ENCODE measurements at places on chromosomes 2 and 18. TPM values are rescaled to one million over a fixed set of nuclear protein-coding genes. Genes with fewer than 3 reads are reported as not detected.

The CCDC141 gene
- 4.2 TPM for total RNA-seq

GRCh38 chr2:3432067-3432466 is 52.6 kb downstream of the TRAPPC12 start:
- no peak overlapping the region for H3K4me3 ChIP-seq
- peaks cover 19% of the 10 kb centered on the region for H3K36me3 ChIP-seq

- no peak overlapping the region for H3K4me3 ChIP-seq
- no peaks in the 10 kb centered on the region for H3K36me3 ChIP-seq
- H3K27ac ChIP-seq, result no peak overlapping the region
- H3K4me1 ChIP-seq, result no peaks in the 10 kb centered on the region
These were observed 476.1 kb upstream of the SOX11 start for GRCh38 chr2:5215989-5216607.

GRCh38 chr18:50649821-50650220 is 89.9 kb downstream of the MAPK4 start:
- no peak overlapping the region for H3K27ac ChIP-seq
- DNase-seq, result no peak
- no peak overlapping the region for H3K4me3 ChIP-seq
- H3K27me3 ChIP-seq, result no peaks in the 10 kb centered on the region

DNA sequence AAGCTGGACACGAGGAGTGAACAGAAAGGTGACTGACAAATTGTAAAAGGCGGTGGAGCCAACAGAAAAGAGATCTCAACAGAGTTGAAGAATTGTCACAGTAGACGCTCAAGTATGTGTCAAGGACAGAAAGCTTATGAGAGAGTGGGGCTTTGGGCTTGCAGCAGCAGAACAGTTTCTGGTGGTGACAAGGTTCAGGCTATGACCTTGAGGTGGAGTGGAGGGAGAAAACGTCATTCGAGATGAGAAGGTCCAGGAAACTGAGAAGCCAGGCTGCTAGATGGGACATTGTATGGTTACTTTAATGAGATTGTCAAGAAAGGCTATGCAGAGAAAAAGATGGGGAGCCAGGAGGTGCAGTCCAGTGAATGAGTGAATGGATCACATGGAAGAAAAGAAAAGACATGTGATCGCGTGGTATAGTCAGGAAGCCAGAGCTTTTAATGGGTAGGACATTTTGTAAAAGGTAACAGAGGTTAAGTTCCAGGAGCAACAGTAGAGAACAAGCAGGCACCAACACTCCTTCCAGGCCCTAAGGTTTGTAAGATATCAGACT is 91.1 kb upstream of the EPC2 start:
- no peak for DNase-seq
- no peaks in the 10 kb centered on the region for H3K36me3 ChIP-seq
- no peak overlapping the region for H3K4me3 ChIP-seq

All from activated T-helper 2 cell treated with anti-CD3 and anti-CD28 coated beads, Interferon-gamma antibody, Interleukin-2, Interleukin-4, amounts not matched to agents 10 μg/mL and 5 μg/mL and 100 μg/mL, durations not matched to agents 14 hours and 24 hours and 36 hours (primary cell).